Activated naive CD4-positive, alpha-beta T cell treated with Interleukin-2 at 50 U/mL for 16 hours (primary cell): ENCODE measurements at places on chromosomes 16 and 17.

GRCh38 chr16:50609471-50609870, 61.3 kb downstream of the NKD1 start:
- DNase-seq = no peak

- DNase-seq = no peak
These were observed 85.6 kb upstream of the NETO2 start for GRCh38 chr16:47229053-47230050.

GRCh38 chr16:9077091-9077809, 14.2 kb upstream of the HAPSTR1 start:
- DNase-seq = no peak

- DNase-seq = no peak
These were observed 41.2 kb downstream of the PRMT7 start for GRCh38 chr16:68351991-68352431.
